ENCODE measurements at places on chromosomes 3 and 15.
A peak's percentile ranks its signal among the peaks of the same experiment; 100 is the strongest.

DNA sequence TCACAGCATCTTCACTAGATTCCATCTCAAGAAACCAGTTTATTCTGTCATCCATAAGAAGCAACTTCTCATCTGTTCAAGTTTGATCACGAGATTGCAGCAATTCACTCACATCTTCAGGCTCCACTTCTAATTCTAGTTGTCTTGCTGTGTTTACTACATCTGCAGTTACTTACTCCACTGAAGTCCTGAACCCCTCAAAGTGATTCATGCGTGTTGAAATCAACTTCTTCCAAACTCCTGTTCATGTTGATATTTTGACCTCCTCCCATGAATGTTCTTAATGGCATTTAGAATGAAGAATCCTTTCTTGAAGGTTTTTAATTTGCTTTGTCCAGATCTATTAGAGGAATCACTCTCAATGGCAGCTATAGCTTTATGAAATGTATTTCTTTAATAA, 287.6 kb upstream of the TBL1XR1 start:
- no peak for DNase-seq

GRCh38 chr3:12916159-12916558, 74.8 kb upstream of the RPL32 start:
- no peak for DNase-seq

GRCh38 chr3:41434781-41435180, 235.5 kb downstream of the CTNNB1 start:
- no peak for DNase-seq

DNA sequence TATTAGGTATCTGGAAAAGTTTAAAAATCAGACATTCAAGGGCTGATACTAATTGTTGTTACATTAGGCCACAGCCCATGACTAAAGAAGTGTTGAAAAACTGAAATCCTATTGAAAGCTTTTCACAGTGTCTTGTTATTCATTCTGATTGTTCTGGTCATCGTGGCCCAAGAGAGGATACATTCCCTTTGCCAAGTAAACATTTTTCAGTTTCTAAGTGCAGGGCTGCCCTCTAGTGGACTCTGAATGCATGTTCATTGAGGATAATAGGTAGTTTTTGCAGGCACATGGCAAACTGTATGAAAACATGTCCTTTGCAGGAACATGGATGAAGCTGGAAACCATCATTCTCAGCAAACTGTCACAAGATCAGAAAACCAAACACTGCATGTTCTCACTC, 181.1 kb downstream of the MYRIP start:
- DNase-seq, result no peak

- no peak for DNase-seq
Measured at GRCh38 chr3:68059628-68060152, 405.3 kb upstream of the SUCLG2 start.

DNA sequence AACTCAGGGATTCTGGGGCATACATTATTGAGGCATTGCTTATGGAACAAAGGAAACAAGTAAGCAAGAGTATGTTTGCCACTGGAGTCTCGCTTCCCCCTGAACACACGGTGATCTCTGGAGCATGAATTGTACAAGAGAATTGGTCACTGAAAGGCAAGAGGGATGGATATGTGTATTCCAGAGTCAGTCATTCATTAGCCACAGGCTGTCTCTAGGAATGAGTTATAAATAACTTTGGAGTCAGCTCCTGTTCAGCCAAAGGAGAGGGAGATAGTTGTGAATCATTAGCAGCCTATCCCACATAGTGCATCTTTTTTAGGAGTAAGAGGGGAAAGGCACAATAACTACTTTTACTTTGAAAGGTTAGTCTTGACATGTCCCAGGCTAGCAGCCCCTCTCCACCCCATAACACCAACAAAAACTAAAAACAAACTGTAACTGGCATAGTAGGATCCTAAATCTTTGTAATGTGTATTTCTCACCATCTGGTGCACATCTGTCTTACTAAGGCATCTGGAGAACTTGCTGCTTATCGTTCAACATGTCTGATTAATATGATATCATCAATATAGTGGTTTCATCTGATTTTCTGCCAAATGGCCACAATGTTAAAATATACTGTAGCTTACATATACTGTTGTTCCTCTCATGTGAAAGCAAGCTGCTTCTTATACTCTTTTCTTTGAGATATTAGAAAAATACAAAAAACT, 462.2 kb downstream of the GRM7 start:
- DNase-seq, result no peak

- DNase-seq, result no peak
Measured at GRCh38 chr3:196645897-196646665, 6.6 kb downstream of the NRROS start.

GRCh38 chr3:133983126-133983525, 46.6 kb downstream of the SLCO2A1 start:
- no peak for DNase-seq

- DNase-seq, result no peak
Measured at GRCh38 chr3:105495021-105495420, 128.3 kb downstream of the ALCAM start.

- DNase-seq, result no peak
Measured at GRCh38 chr3:183455089-183455488, 26.7 kb upstream of the MCF2L2 start.

DNA sequence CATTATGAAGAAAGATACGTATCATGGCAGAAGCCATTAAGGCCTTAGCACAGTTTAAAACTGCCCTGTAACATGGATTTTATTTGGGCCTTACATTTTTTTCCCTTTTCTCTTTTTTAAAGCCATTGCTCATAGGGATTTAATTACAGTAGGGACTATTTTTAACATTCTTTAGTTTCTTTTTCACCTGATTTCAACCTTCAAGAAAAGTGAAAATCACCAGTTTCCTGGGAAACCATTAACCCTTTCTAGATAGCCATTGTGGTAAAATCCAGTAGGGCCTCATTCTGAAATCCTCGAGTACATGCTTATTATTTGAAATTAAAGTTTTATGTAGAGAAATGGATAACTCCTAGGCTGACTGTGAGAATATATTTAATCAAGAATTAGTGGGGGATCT, 3.1 kb downstream of the SPRED1 start:
- DNase-seq, result no peak

DNA sequence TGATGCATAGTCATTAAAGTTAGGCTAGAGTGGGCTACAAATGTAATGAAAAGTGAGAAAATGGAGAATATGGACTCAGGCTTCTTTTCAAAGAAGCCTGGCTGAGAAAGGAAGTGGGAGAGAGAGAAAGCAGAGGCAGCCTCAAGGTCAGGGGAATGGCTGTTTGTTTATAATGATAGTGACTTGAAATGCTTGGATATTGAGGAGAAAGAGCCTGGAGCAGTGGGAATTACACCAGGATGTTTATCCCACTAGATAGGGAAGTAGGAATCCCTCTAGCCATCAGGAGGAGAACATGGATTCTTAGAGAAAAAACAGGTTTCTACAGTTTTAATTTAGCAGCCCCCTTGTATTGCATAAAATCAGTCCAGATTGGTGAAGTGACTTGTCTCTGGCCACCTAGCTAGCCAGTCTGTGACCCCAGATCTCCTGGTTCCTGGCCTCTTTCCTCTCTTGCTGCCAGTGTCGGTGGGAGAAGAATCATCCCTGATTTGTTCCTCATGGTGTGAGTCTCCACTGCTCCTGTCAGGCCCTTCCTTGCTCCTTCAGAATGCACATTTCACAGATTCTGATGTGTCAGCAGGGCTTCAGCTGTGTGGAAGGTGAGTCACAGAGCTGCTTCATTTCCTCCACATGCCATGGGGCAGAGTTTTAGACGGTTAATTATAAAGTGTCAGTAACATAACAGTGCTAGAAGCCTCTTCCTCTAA, 32.9 kb downstream of the SEMA6D start:
- no peak for DNase-seq

DNA sequence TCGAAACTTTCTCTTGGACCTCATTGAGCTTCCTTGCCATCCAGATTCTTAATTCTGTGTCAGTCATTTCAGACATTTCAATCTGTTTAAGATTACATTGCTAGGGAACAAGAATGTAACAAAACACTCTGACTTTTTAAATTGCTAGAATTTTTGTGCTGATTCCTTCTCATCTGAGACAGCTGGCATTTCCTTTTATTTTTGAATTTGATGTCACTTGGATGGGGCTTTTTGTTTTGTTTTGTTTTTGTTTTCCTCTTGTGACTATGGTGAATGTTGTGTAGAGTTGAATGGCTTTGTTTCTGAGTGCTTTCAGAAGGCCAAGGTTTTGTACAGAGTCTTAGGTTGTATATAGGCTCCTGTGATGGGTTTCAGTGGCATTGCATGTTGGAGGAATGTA, 1129.3 kb downstream of the NAALADL2 start:
- DNase-seq, result no peak

GRCh38 chr15:66131831-66132230, 121.7 kb downstream of the MEGF11 start:
- DNase-seq, result no peak

- DNase-seq, result peak; percentile 34
Measured at GRCh38 chr3:63343674-63344073, 65.6 kb downstream of the SYNPR start.

DNA sequence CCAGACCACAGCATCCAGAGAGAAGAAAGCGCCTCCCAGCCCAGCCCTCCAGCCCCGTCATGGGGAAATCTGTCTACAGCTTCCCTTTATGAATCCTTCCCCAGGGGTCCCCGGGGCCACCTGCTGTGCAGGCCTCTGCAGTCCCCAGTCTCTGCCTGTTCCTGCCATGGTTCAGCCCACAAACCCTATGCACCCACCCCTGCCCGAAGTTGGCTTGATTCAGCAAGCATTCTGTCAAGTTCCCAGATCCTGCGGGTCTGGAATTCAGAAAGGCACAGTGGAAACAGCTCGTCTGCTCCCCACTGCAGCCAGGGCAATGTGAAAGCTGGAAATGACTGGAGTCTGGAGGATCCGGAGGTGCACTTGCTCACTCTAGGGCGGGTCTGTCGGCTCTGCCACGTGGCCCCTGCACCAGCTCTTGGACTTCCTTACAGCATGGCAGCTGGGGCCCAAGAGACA, 2.9 kb upstream of the OCA2 start:
- no peak for DNase-seq

DNA sequence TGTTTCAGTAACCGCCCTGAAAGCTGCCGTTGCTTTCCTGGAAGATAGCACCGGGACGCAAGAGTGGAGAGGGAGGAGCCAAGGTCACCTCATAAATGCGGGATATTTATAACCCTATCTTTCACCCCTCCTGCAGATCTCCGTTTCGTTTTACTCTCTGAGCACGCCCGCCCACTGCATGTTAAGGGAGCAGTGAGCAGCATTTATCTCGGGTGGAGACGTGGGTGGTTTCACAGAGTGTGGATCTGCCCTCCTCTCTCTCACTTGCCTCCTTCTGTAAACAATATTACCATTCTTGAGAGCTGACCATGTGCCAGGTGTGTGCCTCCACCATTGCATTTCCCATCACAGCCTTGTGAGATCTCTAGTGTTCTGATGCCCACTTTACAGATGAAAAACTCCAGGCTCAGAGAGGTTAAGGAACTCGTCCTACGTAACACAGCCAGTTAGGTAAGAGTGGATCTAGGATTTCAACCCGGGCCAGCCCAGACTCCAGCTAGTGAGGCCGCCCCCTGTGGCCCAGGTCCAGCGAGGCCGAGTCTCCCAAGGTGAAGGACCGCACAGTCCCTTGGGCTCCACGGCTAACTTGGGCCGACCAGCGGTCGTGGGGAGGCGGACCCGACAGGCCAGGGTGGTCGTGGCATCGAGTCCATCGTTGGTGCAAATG, 16.9 kb upstream of the SEMA4B start:
- DNase-seq, result peak; percentile 27

DNA sequence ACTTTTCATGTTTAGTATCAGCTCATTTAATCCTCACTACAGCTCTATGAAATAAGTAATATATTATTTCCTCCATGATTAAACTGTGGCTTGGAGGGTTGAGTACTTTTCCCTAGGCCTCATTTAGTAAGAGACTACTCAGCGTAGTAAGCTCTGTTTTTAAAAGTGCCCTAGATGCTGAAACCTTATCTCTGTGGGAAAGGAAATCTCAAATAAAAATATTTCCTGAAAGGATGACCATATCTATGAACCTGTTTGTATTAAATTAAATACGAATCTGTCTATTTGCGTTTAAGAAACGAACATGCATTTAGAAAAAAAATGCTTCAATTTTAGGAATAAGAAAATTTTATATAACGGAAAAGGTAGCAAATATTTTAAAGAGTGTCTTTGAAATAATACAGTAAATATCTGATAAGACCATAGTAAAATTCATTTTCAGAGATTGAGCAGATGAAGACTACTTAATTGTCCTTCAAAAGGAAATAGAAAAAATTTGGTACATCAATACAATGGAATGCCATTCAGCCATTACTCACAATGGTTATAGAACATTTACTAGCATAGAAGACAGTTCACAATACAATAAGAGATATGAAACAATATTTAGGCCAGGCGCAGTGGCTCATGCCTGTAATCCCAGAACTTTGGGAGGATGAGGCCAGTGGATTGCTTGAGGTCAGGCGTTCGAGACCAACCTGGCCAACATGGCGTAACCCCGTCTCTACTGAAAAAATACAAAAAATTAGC, 56.2 kb downstream of the ATG7 start:
- DNase-seq, result no peak

DNA sequence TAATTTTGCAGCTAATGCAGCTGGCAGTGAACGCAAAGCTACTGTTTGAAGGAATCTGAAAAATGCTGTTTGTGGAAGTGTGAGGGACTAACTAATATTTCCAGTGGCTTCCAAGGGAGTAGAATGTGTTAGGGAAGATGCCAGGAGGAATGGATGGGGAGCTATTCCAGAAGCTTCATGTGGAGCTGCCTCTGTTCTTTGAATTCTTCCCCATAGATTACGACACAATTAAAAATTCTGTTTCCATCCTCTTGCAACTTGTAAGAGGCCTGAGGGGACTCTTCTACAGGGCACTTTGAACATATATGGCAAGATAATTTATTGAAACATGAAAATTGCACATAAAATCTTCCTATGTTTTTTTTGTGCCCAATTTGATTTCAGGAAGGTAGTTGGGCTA, 74.3 kb upstream of the CTXND1 start:
- no peak for DNase-seq

- DNase-seq, result no peak
Measured at GRCh38 chr3:138062626-138063025, 52.7 kb downstream of the CLDN18 start.

DNA sequence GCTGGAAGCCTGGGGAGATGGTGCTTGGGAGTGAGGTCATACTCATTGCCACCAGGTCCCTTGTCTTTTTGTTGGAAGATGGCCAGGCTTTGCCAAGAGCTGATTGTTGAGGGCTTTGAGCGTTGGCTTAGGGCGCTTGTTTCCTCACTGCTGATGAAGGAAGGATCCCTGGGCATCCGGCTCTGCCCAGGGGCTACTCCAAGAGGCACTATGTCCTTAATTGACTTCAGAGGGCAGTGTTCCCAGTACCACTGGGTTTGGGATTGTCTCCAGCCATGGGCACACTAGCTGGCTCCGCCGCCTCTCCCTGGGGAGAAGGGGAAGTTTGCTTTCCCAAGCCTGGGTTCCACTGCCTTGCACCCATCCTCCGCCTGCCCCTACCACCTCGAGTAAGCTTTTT, 57.2 kb upstream of the RGMA start:
- DNase-seq, result no peak

GRCh38 chr3:116433552-116433951, 11.7 kb downstream of the LSAMP start:
- no peak for DNase-seq

- DNase-seq, result no peak
Measured at GRCh38 chr3:131107637-131108433, 81.2 kb downstream of the NEK11 start.

- no peak for DNase-seq
Measured at GRCh38 chr15:77702211-77702957, 69.7 kb upstream of the LINGO1 start.

- no peak for DNase-seq
Measured at GRCh38 chr15:70036585-70037291, 61.0 kb downstream of the TLE3 start.

- no peak for DNase-seq
Measured at GRCh38 chr3:89606151-89606550, 498.7 kb downstream of the EPHA3 start.

- DNase-seq, result no peak
Measured at GRCh38 chr3:52128118-52128683, 26.0 kb downstream of the POC1A start.
